ENCODE measurements at places on chromosomes 5 and 9.
A peak's percentile ranks its signal among the peaks of the same experiment; 100 is the strongest.

GRCh38 chr9:73869264-73869663 lies 627.9 kb upstream of the RORB start:
- no peak for DNase-seq

DNA sequence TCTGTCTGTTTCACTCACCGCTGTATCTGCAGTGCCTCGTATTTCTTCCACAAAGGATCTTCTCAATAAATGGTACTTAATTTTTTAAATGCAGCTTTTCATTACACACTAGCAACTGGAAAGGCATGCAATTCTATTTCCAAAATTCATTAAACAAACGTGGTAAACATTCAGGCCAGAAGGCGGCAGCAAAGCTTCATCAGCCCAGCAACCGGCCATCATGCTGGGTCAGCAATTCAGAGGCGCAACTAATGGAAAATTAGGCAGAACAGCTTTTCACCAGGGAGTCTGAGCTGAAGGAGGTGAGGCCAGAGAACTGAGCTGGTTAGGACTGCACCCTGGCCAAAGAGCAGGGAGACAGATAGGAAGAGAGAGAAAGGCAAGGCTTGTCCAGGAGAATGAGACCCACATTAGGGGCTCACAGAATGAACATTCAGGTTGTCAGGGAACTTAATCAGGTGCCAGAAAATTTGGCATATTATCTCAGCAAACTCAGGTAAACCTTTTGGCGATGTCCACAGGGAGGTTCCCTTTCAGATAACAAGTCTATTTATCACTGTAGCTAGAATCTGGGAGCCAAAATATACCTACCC lies 17.7 kb upstream of the RNF180 start:
- DNase-seq = peak; percentile 20

- DNase-seq = no peak
These were observed 408.0 kb downstream of the EBF1 start for GRCh38 chr5:158691631-158692255.

DNA sequence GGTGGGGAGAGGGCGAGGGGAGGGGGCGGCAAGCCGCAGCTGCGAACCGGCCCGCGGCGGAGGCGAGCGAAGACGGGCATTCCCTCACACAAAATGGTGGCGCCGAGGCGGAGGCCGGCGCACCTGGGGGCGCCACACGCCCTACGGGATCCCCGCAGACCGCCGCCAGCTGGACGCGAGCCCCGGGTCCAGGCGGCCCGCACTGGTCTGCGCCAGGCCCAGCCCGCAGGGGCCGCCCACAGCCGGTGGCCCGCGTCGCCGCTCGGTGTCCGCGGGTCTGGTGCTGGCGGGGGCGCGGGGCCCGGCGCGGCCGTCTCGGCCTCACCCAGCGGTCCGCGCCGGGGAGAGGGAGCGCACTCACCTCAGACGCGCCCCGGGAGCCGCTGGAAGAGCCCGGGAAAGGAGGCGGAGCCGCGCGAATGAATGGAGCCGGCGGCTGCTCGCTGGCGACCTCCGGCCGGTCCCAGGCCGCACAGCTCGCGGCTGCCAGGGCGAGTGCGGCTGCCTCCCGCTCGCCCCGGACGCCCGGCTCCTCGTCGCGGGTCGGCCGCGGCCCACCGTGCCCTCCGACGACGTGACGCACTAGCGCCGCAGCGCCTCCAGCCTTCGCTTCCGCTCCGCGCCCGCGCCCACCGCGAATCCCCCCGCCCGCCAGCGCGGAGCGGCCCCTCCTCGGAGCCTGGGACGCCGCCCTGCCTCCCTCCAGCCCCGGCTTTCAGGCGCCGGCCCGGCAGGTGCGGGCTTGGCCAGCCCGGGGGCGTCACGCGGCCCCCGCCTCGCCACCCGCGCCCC lies at the start of gene FAM169A:
Gene FAM169A (minus strand): TSS at position 584 of the 792 bp plus-strand sequence. CDS start 24,711 bp downstream, outside the sequence.
- DNase-seq = peak; percentile 9

DNA sequence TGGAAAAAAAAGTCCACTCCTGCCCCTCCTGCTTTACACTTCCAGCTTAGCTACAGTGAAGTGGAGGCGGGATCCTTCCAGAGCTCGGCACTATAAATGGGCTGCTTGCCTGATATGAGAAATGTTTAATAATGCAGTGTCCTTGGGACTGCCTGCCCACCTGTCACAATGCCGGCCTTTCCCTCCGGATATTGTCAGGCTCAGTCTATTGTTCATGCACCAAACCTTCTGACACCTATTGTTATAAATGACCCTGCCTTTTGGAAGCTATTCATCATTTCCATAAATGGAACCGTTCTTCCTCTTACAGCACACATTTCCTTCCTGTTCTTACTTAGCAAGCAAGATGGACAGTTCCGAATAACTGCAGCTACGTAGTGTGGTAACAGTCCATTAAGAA lies 146.3 kb downstream of the DMAC1 start:
- no peak for DNase-seq

GRCh38 chr9:79220251-79220650 lies 351.5 kb upstream of the TLE4 start:
- DNase-seq = no peak

GRCh38 chr5:67104859-67105258 lies 91.7 kb downstream of the CD180 start:
- no peak for DNase-seq
